NAMALWA (cell line): ENCODE measurements at places on chromosomes 4 and X.

GRCh38 chrX:70497026-70497425 is 52.4 kb downstream of the DLG3 start:
- no peak for DNase-seq

GRCh38 chr4:76688619-76689144 is 209.3 kb downstream of the SOWAHB start:
- peak; percentile 13 for DNase-seq

DNA sequence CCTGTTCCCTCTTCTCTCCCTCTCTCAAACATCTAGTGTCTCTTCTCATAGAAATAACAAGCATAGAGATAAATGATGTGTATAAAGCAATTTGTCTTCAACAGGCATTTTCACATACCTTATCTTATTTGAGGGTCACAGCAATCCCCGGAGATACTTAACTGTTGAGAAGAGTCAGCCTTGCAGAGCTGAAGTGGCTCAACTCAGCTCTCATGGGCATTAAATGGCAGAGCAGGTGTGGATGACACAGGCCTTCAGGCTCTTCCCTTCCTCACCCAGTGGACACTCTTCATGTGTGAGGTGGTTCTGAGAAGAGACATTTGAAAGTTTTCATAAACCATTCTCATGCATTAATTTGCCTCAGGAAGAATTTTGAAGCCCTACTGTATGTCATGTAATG is 134.2 kb downstream of the AFF2 start:
- no peak for DNase-seq

GRCh38 chr4:24212642-24213041 is 322.8 kb upstream of the PPARGC1A start:
- DNase-seq, result no peak

- no peak for DNase-seq
Measured at GRCh38 chrX:143095321-143095720, 69.6 kb downstream of the SPANXN4 start.

DNA sequence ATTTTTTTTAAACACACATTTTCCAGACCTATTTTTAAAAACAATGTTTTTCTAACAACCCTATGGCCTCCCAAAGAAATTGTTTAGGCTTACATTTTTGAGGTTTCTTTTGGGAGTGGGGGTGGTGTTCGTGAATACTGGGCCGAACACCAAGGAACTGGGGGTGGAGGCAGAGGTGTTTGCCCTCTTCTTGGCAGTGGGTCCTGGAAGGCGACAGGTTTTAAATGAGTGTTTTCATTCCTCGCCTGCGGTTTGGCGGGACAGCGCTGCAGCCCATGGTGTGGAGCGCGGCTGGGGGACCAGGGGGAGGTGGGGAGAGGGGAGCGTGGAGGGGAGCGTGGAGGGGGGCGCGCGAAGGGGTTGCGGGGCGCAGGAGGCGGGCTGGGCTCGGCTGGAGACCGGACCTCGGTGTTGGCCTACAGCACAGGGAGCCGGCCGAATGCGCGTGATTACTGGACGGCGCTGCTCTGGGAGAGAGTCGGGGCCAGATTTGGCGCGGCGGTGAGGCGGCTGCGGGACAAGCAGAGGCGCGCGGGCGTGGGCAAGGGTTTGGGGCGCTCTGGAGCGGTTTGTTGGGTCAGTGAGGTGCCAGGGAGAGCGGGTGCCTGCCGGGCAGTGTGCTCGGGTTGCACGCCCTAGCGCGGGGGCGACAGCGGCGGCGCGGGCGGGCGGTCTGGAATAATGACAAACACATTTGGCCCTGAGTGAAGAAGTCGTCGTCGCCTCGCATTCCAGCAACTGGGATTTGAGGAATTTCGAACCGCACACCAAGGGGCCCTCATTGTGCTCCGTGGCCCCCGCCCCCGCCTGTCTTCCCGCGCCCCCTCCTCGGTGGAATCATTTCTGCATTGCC is 764 bp downstream of the PDGFRA start:
- no peak for DNase-seq

- no peak for DNase-seq
Measured at GRCh38 chrX:18598413-18598812, 73.5 kb downstream of the RS1 start.

DNA sequence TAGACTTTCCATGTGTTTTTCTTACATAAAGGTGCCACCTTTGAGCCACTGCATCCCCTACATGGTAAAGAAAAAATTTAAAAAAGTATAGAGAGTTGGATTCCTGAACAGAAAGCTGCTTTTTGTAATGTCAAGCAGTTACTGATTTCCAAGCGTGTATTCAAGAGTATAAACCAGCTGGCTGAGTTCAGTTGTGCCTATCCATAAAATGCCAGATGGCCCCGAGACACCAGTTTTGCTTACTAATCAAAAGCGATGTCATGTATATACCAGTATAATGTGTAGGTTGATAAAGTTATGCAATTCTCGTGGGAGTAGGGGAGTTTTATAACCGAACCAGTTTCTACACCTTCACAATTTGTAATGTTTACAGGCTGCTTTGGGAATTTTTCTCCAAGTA is 26.2 kb upstream of the PNPLA4 start:
- DNase-seq, result no peak

DNA sequence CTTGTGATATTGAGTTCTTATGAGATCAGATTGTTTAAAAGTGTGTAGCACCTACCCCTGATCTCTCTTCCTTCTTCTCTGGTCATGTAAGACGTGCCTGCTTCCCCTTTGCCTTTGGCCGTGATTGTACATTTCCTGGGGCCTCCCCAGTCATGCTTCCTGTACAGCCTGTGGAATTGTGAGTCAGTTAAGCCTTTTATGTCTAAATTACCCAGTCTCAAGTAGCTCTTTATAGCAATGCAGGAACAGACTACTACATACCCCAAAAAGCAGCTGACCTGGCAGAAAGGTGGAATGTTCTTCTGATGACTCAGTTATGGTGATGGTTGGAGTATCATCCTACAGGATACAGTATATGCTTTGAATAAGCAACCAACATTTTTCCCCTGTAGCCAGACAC is 11.4 kb upstream of the MCUB start:
- no peak for DNase-seq

DNA sequence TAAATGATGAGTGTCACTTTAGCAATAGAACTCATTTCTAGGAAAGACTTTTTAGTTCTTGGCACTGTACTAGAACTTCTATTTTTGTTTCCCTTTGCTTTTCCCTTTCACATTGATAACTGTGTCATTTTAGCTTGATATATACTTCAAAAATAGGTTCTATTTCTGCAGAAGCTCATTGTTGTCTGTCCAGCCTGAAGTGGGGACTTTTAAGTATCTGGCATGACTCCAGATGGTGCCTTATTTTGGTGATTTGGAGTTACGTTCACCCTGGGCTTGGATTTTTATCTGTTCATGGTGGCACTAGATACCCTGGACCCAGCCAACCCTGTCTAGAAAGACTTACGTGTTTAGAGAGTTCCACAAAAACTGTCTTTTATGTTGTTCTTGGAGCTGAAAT is 3.4 kb downstream of the ABHD18 start:
- DNase-seq, result no peak

GRCh38 chr4:108774809-108775530 is 12.1 kb upstream of the ETNPPL start:
- DNase-seq, result peak; percentile 5

GRCh38 chr4:125096662-125097061 is 218.1 kb upstream of the FAT4 start:
- no peak for DNase-seq

- DNase-seq, result no peak
Measured at GRCh38 chr4:139736661-139737060, 71.0 kb downstream of the MGST2 start.

DNA sequence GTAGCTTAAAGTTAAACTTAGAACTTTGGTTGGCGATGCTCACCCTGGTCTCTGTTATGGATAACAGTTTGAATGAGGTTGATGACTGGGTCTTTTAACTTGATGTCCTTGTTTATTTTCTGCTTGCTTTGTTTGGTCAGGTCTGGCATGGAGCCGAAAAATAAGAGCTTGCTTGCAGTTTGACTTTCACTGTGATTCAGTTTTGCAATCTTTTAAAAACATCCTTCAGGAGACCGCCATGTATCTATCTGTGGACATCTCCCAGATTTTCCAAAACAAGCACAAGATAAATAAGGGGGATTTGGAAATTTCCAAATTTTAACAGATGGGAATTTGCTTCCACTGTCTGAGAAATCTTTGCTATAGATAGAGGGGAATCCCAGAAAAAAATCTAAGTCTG is 246.7 kb downstream of the PALLD start:
- DNase-seq, result no peak

DNA sequence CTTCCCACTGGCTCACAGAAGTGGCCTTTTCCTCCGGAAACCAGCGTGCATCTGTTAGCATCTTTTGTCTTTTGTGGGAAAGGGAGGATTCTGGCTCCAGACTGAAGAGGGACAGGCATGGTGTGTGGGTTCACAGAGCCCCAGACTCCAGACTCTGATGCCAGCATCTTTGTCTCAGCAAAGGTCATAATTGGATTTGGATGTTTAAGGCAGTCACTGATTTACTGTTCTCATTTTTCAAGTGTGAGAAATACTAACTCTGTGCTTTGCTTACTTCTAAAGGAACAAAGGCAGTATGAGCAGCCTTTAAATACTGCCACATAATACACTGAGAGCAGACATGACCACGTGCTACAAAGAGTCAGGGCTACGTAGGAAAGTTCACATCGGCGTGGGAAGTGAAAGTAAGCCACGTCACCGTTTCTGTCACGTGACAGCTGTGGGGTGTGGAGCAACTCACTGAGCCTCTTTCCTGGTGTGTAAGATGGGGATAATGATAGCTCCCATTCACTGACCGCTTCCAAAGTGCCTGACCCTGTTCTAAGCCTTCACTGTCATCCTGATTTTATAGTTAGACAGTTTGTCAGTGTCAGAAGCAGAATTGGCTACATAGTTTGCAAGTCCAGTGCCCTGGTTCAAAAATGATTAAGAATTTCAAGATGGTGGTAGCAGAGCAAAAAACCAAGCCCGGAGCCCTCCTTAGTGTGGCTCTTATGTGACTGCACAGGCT is 24.8 kb upstream of the TMSB4X start:
- DNase-seq, result peak; percentile 92

- DNase-seq, result no peak
Measured at GRCh38 chr4:2217726-2218125, 24.2 kb downstream of the HAUS3 start.

- no peak for DNase-seq
Measured at GRCh38 chrX:71912156-71912555, 1.5 kb downstream of the NHSL2 start.
